Activated naive CD4-positive, alpha-beta T cell treated with anti-CD3 and anti-CD28 coated beads, Interleukin-2, amount 50 U/mL, for 72 hours (primary cell): ENCODE measurements at places on chromosomes 4 and X.

DNA sequence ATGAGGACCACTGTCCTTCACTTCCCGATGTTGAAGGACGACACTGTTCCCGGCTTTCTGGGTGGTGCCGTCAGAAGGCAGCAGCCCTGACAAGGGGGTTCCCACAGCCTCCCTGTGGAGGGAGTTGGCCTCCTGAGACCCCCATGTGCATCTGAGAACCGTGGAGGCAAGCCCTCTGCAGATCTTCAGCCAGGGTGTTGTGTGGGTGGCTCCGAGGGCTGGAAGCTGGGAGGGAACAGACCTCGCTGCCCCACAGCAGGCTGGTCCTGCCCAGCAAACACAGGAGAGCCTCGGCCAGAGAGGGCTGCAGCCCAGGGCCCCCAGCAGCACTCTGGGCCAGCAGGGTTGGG, 16.2 kb downstream of the DGKQ start:
- DNase-seq = no peak

- no peak for DNase-seq
These were observed 172.8 kb downstream of the FBXW7 start for GRCh38 chr4:152363086-152363485.

GRCh38 chr4:53055274-53055673, 193.2 kb downstream of the RASL11B start:
- no peak for DNase-seq

GRCh38 chrX:102934624-102935023, 2.4 kb upstream of the RAB40AL start:
- no peak for DNase-seq

GRCh38 chr4:107854356-107855022, 29.8 kb downstream of the SGMS2 start:
- no peak for DNase-seq

DNA sequence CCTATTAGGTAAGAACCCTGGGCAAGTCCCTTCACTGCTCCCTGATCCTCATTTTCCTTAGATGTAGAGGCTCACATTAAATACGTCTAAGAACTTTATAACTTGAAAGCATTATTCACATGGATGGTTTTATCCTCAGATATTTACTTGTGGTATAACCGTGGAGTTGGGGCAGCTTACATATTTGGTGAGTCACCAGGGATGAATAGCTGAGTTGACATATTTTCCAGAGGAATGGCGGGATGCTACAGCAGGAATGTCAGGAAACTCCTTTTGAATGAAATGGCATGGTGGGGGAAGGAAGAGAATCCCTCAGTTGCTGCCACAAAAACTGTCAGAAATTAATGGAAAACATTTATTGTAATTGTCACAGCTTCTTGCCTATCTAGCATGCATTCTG, 165.3 kb upstream of the RPS6KA3 start:
- no peak for DNase-seq

- DNase-seq = no peak
These were observed 128.0 kb downstream of the AFAP1 start for GRCh38 chr4:7811536-7812191.

- DNase-seq = no peak
These were observed 257.4 kb downstream of the NLGN4X start for GRCh38 chrX:5971300-5971699.

- no peak for DNase-seq
These were observed 806.3 kb downstream of the STIM2 start for GRCh38 chr4:27666943-27667342.

DNA sequence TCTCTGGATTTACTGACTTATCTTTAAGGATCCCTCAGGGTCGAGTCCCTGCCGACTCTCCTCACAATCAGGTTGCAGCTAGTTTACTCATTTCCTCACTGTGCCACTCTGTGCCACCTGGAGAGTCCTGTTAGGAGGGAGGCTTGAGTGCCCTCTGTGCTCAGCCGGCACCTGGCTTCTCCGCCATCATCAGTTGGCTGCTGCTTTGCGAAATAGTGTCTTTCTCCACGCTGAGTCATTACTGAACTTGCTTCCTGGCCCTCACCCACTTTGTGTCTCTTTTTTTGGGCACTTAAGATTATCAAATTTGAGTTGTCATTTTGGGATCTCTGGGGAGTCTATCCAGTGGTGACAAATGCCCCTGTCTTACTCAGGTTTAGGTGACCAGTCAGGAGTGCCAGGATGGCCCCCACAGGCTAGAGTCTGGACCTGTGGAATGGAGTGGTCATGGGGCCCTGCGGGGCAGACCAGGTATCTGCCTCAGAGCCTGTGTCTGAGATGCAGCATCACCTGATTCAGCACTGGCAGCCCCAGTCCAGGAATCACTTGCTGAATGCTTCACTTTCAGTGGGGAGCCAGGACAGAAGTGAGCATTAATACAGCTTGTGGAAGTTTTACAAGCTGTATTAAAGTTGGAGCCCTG, 37.7 kb downstream of the JADE1 start:
- no peak for DNase-seq

DNA sequence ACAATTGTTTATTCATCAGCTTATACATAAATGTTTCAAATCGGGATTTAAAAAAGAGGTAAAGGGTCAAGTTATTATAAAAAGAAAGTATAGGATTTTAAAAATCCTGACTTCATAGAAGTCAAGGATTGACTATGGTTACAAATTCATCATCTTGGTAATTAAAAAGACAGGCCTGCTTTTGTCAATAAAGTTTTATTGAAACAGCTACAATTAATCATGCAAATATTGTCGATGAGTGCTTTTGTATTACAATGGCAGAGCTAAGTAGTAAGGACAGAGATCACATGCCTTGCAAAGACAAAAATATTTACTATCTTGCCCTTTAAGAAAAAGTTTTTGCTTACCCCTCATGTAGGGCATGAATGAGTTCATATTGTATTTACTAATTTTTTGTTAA, 595.4 kb downstream of the IL15 start:
- no peak for DNase-seq

DNA sequence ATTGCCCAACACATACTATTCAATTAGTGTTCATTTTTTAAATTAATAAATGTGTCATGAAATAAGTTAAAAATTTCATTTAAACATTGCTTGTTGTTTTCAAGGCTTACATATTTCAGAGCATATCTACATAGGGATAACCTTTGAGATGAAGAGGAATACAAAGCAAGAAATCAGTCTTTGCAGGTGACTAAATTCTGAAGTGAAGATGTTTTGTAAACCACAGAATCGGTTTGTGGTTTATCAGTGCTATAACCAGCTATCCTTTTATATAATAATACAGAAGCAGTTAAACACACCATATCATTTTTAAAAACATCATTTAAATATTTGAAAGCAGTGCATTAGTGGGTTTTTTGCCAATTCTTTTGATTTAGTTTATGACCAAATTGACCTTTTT, 26.9 kb downstream of the FAM241A start:
- DNase-seq = no peak

GRCh38 chrX:53376888-53377287, 45.6 kb downstream of the SMC1A start:
- no peak for DNase-seq

- no peak for DNase-seq
These were observed 36.0 kb upstream of the MXD4 start for GRCh38 chr4:2297606-2298531.

GRCh38 chr4:154464654-154465053, 26.9 kb downstream of the DCHS2 start:
- no peak for DNase-seq

- DNase-seq = no peak
These were observed 16.4 kb downstream of the MBNL3 start for GRCh38 chrX:132472397-132472796.

GRCh38 chr4:38563707-38564495, 100.1 kb upstream of the KLF3 start:
- no peak for DNase-seq

DNA sequence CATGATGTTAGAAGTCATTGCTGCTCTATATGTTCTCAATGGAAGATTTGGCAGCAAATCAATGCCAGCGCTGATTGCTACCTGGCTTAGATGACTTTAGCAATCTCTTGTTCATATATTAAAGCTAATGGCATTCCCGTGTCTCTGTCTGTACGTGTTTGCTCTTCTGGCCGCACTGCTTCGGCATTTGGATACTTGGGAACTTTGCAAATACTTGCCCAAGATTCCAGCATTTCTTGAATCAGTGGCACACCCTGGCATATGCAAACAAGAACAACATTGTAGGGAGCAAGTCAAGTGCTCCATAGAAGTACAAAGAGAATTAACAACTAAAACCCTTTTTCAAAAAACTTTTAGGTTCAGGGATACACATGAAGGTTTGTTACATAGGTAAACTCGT, 128.9 kb upstream of the TMEM164 start:
- DNase-seq = no peak

- DNase-seq = no peak
These were observed 34.0 kb upstream of the GYPA start for GRCh38 chr4:144174401-144175067.

GRCh38 chr4:119040694-119041185, 94.9 kb upstream of the MYOZ2 start:
- no peak for DNase-seq

- no peak for DNase-seq
These were observed 352.8 kb downstream of the MAPK10 start for GRCh38 chr4:86007042-86007441.

DNA sequence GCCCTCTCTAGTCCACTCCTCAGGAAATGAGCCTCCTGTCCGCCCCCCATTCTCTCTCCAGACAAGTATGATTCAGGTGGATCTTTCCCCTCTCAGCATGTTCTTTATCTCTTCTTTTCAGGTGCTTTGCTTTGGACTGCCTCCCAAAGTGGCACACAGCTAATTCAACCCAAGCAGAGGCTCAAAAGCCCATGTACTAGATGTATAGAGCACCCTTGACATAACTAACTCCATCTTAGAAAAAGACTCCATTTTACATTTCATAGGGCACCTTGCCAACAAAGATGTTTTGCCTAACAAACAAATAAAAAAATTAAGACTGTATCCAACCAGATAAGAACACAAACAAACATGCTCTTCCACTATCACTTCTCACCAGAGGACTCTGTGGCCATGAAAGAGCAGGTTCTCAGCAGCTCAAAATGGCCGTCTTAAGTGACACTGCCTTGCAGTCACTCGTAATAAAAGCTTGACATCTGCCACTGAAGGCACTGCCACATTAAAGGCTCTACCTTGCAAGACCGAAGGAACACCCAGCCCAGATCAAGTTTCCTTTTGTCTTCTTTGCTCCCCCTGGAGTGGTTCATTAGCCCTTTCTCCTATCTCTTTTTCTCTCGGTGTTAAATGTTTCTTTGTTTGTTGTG, 84.9 kb upstream of the TAB3 start:
- no peak for DNase-seq
